ENCODE measurements at places on chromosomes 12 and 14.

DNA sequence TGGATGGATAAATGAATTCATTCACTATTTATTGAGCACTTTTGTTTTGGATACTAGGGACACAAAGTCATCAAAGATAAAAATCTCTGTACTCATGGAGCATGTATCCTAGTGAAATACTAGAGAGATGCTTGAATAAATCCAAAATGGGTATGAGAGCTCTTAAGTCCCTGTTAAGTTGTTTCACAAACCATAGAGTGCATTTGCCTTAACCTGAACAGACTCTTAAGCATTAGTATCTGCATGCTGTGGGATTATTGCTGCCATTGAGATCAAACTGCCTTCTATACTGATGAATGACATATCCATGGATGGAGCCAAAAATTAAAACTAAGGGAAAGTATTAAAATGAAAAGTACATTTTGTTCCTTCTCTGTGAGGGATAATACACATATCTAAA, 206.5 kb upstream of the KRR1 start:
- DNase-seq, result no peak

- DNase-seq, result no peak
Observed at GRCh38 chr14:59303216-59303615, 114.7 kb downstream of the DAAM1 start.

DNA sequence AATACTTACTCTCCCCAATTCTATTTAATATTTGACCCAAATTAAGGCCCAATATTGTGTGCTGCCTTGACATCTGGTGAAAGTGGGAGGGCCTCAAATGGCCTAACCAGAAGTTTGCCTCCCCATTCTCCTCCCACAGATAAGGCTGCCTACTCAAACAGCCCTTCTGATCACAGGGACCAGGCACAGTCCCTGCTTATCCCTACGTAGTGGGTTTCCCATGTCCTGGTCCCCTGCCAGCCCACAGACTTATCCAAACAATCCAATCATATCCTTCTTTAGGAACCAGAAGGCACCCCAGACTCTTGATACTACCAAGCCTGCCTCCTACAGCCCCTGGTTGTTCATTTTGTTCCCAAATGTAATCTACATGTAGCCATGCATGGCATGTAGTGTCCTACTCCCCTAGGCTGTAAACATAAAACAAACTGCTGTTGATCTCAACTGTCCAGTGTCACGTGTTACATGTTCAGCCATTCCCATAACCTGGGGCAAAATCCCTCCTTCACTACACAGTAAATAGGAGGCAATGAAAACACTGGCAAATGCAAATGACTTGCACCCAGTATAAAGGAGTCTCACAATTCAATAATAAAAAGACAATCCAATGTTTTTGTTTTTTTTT, 49.3 kb downstream of the EEA1 start:
- no peak for DNase-seq

- no peak for DNase-seq
Observed at GRCh38 chr12:43370263-43370662, 181.7 kb downstream of the ADAMTS20 start.

DNA sequence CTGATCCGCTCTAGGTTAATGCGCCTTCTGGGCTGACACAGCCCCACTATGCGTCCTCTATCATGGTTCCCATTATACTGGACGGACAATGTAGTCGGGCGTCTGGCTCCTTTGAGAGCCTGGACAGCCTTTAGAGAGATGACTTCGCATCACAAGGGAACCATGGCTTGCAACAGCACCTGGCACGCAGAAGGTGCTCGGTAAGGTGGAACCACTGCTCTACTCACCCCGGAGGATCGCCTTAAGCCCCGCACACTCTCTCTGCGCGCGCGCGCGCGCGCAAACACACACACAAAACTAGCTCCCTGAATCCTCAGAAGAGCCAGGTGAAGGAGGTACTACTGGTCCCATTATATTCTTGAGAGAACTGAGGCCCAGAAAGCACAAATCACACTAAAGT, 7.1 kb downstream of the MAP3K12 start:
- DNase-seq, result no peak

DNA sequence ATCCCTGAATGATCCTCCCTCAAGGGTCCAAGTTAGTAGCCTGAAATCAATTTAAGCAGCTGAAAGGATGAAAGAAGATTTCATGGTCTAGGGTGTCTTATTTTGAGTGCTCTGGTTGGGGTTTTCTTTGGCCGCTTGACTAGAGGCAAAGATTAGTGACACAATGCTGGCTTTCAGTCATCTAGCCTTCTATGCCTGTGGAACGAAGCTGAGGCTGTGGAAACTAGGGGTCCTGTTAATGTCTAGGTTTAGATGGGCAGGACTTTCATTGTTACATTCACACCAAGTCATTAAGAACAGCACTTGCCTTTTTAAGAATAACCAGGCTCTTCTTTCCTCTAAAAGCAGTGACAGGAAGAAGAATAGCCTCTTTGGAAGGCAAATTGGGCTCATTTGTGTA, 253.8 kb upstream of the E2F7 start:
- DNase-seq, result no peak

DNA sequence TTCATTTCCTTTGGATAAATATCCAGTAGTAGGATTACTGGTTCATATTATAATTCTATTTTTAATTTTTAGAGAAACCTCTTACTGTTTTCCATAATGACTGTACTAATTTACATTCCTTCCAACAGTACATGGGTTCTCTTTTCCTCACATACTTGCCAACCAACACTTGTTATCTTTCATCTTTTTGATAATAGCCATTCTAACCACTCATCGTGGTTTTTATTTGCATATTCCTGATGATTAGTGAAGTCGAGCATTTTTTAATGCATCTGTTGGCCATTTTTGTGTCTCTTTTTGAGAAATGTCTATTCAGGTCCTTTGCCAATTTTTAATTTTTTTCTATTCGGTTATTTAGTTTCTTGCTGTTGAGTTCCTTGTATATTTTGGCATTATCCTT, 457.7 kb upstream of the PDE3A start:
- no peak for DNase-seq

DNA sequence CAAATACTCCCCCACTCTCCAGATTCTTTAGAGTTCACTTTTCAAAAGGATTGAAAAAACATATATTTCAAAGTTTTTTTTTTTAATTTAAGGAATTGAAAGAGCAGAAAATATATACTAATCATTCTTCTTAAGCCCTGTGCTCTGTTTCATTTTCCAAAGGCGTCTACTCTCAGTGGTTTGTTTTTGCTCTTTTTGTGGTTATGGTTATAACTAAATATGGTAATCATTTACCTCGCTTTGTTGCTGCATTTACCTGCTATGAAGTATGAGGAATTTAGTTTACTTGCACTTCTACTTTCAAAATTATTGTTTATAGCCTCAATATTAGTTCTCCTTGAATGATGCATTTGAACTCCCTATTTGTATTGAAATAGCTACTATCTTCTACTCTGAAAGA, 55.9 kb upstream of the LRRK2 start:
- no peak for DNase-seq

- DNase-seq, result no peak
Observed at GRCh38 chr12:64147875-64148274, 74.2 kb downstream of the KICS2 start.

- no peak for DNase-seq
Observed at GRCh38 chr12:79141776-79142175, 277.2 kb downstream of the SYT1 start.

DNA sequence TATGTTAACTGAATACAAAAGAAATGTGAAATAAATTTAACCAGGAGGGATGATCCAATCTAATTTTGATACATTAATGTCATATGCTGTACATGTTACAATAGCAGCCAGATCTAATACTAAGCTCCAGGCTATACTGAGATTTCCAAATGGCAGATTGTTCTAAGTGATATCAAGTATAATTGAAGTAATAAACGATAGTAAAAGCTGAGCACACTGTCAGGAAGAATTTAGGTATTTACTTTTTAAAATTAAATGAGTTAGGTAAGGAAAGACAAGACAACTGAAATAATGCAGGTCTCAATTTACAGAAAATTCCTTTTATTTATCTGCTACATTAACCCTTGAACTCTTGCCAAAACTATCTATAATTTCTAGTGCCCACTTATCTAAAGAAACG, 39.9 kb downstream of the INSM2 start:
- no peak for DNase-seq

Measured in stimulated activated CD4-positive, alpha-beta T cell treated with anti-CD3 and anti-CD28 coated beads, Interleukin-15, amount 100 ng/mL, for 1 hour (primary cell).